ENCODE measurements at places on chromosomes 5 and 9.

- no peak for DNase-seq
Observed at GRCh38 chr9:38368731-38369130, 23.8 kb upstream of the ALDH1B1 start.

DNA sequence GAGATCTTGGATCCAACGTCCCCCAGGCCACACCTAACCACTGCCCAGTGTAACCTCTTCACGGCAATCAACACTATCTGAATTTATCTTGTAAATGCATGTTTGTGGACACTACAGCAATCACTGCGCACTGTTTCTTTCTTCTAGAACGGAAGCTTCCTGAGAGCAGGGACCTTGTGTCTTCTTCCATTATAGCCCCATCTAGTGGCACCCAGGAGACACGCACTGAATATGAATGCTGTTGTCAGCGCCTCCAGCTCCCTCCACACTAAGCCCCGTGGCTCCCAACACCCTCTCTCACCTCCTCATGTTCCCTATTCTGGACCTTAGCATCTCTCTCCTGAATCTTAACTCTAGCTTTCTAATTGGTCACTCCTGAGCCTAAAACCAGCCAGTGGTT is 72.7 kb downstream of the SMIM23 start:
- DNase-seq: no peak

DNA sequence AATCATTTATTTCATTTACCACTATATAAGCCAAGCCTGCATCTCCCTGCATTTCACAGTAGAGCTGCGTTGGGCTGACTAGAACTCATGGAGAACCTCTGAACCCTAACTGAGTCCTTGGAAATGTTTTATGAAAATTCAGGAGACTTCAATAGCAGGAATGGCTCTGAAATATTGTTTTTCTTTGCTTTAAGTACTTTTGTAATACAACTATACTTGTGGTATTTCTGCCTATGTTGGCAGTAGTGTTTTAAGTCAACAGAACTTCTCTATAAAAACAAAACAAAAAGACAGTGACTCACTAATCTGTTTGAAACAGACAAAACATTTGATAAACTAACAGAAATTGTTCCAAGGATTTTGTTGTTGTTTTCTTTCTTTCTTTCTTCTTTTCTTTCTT is 489.2 kb upstream of the MEF2C start:
- no peak for DNase-seq

- DNase-seq: no peak
Observed at GRCh38 chr5:139004374-139005307, 129.5 kb upstream of the LRRTM2 start.

DNA sequence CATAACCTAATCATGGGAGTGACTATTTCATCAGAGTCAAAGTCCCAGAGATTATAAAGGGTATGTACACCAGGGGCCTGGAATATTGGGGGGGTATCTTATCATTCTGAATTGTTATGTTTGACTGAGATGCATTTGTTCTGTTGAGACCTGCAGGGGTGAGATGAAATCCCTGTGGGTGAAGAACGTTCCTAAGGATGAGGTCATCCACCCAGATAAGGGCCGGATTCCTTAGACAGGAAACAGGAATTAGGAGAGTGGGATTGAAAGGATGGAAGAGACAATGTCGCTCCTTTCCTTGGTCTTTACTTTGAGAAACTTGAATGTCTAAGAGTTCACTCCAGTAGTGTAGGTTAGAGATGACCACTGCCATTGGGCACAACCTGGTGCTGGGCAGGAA is 54.7 kb downstream of the GAS1 start:
- no peak for DNase-seq

Measured in SIG-M5 (cell line).